ENCODE measurements at places on chromosomes 2 and 18.

- no peak for DNase-seq
Measured at GRCh38 chr2:46771309-46771708, 144.3 kb downstream of the MCFD2 start.

- no peak for DNase-seq
Measured at GRCh38 chr2:121809607-121810006, 54.2 kb downstream of the TSN start.

- no peak for DNase-seq
Measured at GRCh38 chr2:156901373-156902031, 356.0 kb upstream of the GALNT5 start.

DNA sequence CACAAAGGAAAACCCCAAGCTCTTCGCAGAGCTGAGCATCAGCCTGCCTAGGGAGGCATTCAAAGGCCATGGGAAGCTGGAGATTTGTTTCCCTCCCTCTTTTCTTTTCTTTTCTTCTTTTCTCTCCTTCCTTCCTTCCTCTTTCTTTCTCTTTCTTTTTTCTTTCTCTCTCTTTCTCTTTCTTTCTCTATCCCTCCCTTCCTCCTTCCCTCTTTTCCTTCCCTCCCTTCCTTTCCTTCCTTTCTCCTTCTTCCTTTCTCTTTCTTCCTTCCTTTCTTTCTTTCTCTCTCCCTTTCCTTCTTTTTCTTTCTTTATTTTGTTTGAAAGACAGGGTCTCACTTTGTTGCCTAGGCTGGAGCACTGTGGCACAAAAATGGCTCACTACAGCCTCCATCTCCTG is 168.4 kb upstream of the ARL4C start:
- no peak for DNase-seq

GRCh38 chr2:31275976-31276375 is 42.0 kb downstream of the EHD3 start:
- no peak for DNase-seq

DNA sequence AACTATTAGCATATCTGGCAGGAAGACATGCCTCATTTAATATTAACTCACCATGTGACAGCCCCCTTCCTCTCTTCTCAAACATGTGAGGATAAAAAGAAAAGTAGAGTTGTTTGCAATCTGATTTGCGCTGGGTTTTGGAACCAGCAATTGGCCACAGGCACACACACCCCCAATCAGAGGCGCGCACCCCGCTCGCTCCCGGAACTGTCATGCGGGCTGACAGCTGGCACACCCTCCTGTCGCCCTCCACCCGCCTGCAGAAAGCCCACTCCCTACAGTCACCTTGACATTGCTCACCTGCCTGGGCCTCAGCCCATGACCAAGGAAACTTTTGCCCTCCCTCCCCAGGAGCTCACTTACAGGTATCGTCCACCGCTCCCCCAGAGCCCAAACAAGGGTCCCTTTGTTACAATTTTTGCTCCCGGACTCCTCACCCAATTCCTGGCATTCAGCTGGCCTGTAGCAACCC is 1.1 kb downstream of the COBLL1 start:
- no peak for DNase-seq

GRCh38 chr2:48319863-48320262 is 210.1 kb upstream of the STON1 start:
- no peak for DNase-seq

DNA sequence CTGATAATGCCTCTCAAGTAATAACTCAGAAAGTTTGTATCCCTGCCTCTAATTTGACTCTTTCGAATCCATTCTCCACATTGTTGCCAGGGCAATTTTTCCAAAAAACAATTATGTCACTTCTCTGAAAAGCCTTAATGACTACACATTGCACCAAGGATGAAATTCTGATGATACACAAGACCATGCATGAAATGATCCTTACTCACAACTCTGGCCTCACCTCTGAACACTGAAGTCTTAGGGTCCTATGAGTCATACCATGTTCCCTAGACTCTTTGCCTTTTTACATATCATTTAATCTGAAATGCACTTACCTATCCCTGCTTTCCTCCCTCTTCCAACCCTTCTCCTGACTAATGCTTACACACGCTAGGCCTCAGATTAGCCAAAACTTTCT is 51.0 kb downstream of the WDPCP start:
- no peak for DNase-seq

DNA sequence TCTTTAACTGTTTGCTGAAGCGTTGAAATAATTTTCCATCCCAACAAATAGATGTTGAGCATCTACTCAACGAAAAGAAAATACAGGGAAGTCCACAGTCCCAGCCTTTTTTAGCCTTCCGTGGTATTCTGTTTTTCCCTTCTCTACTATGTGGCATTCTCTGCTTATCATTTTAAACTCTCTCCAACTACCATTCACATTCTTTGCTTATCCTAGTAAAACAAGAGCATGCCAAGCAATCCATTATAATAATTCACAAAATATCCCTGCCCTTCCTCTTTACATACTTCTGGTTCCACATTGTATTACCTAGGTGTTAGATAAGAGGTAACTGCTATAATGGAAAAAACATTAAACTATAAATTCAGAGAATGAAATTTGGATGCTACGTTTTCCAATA is 1.6 kb upstream of the SESTD1 start:
- DNase-seq: no peak

- no peak for DNase-seq
Measured at GRCh38 chr2:146990311-146991054, 854.3 kb upstream of the ACVR2A start.

GRCh38 chr2:33337981-33338380 is 138.5 kb upstream of the RASGRP3 start:
- DNase-seq: no peak

- no peak for DNase-seq
Measured at GRCh38 chr2:149877913-149878312, 290.3 kb upstream of the MMADHC start.

GRCh38 chr18:44852818-44853217 is 172.1 kb downstream of the SETBP1 start:
- DNase-seq: no peak

DNA sequence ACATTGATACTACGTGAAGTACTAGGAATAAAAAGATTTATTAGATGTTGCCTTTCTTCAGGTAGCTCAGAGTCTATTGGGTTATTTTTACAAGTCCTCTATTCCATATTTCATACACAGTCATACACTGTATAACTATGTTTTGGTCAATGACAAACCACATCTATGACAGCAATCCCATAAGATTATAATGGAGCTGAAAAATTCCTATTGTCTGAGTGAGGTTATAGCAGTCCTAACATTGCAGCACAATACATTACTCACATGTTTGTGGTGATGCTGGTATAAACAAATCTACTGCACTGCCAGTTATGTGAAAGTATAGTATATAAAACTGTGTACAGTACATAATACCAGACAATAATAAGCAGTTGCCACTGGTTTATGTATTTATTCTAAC is 595.1 kb downstream of the MBD2 start:
- no peak for DNase-seq

DNA sequence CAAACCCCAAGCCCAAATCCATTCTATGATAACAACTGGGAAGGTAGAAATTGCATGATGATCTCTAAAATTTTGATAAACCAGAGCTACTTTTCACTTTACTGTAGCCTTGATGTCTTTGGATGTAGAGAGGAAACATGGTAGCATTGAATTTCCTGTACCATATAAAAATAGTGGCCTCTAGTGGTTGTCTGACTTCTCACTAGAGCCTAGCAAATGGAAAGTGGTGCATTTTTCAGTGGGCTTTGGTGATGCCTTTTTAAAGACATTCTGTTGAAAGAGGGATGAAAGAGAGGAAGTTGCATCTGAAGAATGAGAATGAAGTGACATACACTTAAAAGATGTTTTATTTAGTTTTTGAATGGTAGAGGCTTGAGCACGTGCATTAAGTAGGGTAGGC is 662.2 kb downstream of the XIRP2 start:
- DNase-seq: no peak

DNA sequence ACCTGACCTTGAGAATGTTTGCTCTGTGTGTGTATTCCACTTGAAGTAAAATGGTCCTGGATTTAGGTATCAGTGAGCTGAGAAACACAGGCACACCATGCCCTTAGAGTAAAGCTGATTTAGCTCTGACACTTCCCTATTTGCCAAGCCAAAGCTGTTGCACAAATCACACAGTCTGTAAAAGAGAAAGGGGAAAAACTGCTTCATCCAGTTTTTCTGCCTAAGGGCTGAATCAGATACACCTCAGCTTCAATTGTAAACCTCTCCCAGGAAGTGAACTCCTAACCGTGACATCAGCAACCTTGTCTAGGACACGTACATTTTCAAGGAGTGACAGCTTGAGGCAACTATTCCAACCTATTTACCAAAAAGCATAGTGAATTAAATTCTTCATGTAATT is 150.4 kb downstream of the NR4A2 start:
- DNase-seq: no peak

DNA sequence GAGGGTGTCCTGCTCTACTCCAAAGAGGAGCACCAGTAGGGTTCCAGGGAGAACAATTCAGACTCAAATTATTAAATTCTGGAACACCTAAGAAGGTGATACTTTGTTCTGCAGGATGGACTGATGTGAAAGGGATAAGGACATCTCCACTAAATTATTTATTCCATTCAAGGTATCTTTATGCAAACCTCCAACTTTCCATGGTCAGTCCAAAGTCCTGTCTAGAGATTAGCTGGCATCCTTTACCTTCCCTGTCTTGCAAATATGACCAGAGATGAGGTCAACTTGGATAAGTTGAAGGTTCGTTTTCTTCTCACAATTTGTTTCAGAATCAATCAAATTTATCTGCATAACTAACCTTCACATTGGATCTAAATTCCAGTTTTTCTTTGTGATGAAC is 8.7 kb upstream of the ZBTB14 start:
- no peak for DNase-seq

GRCh38 chr2:18506883-18507509 is 53.5 kb downstream of the RDH14 start:
- no peak for DNase-seq

DNA sequence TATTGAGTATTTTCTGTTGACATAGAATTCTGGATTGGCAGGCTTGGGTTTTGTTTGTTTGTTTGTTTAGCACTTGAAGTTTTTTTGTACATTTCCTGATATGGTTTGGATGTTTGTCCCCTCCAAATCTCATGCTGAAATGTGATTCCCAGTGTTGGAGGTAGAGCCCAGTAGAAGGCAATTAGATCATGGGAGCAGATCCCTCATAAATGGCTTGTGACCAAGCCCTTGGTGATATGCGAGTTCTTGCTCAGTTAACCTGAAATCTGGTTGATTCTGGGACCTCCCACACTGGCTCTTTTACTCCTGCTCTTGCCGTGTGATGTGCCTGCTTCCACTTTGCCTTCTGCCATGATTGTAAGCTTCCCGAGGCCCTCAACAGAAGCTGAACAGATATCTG is 98.0 kb downstream of the PTPN4 start:
- no peak for DNase-seq

GRCh38 chr18:45540125-45540524 is 75.2 kb upstream of the SLC14A2 start:
- DNase-seq: no peak

DNA sequence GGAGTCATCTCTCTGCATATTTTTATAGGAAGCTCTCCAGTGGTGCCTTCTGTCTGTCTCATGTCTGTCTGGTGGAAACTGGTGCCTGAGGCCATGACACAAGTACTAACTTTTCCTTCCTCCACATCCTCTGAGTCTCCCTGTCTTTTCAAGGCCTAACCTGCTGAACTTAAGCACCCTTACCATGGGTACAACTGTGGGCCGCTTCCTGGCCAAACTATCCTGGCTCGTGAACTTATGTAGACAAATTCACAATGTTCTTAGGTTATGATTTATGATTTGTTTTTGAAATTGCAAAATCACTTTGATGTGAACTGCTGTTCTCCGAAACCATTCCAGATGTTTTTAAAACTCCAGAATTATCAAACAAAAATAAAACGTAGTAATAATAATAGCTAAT is 804.5 kb upstream of the POU3F3 start:
- no peak for DNase-seq

DNA sequence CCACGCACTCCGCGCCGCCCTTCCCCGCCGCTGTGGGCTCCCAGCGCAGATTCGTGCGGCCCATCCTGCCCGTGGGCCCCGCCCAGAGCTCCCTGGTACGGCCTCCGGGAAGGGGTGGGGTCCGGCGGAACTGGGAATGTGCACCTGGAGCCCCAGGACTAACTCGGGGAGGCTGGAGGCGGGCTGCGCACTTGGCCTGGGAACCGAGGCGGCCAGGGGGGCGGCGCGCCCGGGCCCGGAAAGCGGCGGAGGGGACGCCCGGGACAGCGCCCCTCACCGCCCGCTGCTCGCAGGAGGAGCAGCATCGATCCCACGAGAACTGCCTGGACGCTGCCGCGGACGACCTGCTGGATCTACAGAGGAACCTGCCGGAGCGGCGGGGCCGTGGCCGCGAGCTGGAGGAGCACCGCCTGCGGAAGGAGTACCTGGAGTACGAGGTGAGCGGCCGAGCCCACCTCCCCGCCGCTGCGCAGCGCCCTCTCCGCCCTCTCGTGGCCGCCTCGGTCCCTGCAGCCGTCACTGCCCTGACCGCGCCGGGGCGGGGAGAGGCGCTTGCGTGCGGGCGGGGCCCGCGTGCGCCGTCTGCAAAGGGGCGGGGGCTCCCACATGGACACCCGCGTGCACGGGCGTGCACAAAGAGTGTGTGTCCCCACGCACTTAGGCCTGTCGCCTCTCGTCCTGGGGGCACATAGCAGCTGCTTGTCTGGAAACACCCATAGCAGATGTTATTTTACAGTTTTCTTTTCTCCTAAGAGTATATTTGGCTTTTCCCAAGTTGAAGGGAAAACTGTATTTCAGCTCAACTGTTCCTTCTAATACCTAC is 25.2 kb downstream of the PSD4 start:
- peak; percentile 61 for DNase-seq

DNA sequence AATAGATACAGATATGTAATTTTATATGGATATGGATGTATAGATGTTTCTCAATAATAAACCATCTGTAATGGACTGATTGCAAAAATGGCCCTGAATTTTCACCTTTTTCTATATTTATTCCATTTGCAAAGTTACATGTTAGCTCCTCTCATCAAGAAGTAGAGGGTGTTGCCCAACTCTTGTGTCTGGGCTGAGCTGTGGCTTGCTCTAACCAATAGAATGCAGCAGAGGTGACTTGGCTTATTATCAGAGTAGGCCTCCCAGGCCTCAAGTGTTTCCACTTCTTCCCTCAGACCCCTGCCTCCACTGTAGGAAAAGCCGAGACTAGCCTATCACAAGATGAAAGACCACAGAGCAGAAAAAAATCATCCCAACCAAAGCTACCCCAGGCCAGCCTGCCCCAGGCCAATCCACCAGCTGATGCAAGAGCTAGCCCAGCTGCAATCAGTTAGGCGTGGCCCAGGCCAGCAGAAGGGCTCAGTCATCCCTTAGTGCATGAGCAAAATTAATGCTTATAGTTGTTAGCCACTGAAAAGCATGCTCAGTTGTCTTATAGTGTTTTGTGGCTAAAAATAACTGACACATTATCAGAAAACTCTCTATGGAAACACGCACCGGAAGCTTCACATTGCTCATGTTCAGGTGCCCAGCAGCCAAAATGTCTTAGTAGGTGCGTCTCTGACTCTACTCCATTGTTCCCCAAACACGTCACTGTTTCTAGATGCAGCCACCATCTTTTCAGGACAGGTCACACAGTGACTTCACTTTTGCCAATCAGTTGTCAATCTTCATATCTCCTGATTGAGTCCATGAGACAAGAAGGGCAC is 464.0 kb downstream of the FBXO15 start:
- DNase-seq: no peak

GRCh38 chr2:239436669-239437335 is 36.0 kb upstream of the HDAC4 start:
- DNase-seq: no peak
